ENCODE measurements at places on chromosomes 13 and 19. TPM values are rescaled to one million over a fixed set of nuclear protein-coding genes. Genes with fewer than 3 reads are reported as not detected.

DNA sequence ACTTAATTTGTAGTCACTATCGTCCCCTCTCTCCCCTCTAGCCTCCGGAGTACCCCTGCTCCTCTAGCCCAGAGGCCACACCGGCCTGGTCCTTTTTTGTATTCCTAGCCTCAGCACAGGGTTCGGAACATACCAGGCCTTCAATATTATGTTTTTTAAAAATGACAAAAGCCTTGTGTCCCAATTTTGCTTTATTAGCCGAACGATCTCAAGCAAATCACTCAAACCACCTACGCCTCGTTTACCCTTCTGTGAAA, 463 bp upstream of the POMP start:
- DNase-seq = no peak
- H3K36me3 ChIP-seq = peaks cover 16% of the 10 kb centered on the region
- H3K4me3 ChIP-seq = peak overlapping the region; percentile 86
- no peaks in the 10 kb centered on the region for H3K27me3 ChIP-seq
- peak overlapping the region; percentile 89 for H3K27ac ChIP-seq

GRCh38 chr19:6564393-6564792, 26.6 kb downstream of the CD70 start:
- no peak overlapping the region for H3K27ac ChIP-seq
- no peaks in the 10 kb centered on the region for H3K27me3 ChIP-seq
- H3K4me3 ChIP-seq = no peak overlapping the region
- H3K4me1 ChIP-seq = no peaks in the 10 kb centered on the region
- no peaks in the 10 kb centered on the region for H3K36me3 ChIP-seq
- DNase-seq = no peak

The RNF225 gene
- total RNA-seq = 1.5 TPM

GRCh38 chr13:25803641-25804040, 248.2 kb downstream of the SHISA2 start:
- H3K36me3 ChIP-seq = no peaks in the 10 kb centered on the region
- no peak overlapping the region for H3K4me3 ChIP-seq
- peaks cover 9% of the 10 kb centered on the region for H3K4me1 ChIP-seq

GRCh38 chr13:79483086-79483706, 2.2 kb downstream of the NDFIP2 start:
- H3K27me3 ChIP-seq = peaks cover 3% of the 10 kb centered on the region
- no peaks in the 10 kb centered on the region for H3K36me3 ChIP-seq
- no peak overlapping the region for H3K4me3 ChIP-seq
- H3K4me1 ChIP-seq = peaks cover 8% of the 10 kb centered on the region
- H3K27ac ChIP-seq = peak overlapping the region; percentile 2

The SKA3 gene
- total RNA-seq = 3.2 TPM

The CARS2 gene
- 79.5 TPM for total RNA-seq

DNA sequence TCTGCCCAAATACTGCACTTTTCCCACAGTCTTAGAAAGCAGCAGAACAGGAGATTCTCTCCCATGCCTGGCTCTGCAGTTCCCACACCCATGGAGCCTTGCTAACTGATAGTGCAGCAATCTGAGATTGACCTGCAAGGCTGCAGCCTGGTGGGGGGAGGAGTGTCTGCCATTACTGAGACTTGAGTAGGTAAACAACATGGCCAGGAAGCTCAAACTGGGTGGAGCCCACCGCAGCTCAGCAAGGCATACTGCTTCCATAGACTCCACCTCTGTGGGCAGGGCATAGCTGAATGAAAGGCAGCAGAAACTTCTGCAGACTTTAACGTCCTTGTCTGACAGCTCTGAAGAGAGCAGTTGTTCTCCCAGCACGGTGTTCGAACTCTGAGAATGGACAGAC, 358.5 kb upstream of the PCDH9 start:
- H3K4me1 ChIP-seq = no peaks in the 10 kb centered on the region
- H3K4me3 ChIP-seq = no peak overlapping the region
- no peak overlapping the region for H3K27ac ChIP-seq
- H3K27me3 ChIP-seq = no peaks in the 10 kb centered on the region

The HS6ST3 gene
- 0.06 TPM for total RNA-seq
